ENCODE measurements at places on chromosomes 13 and 19. TPM values are rescaled to one million over a fixed set of nuclear protein-coding genes. Genes with fewer than 3 reads are reported as not detected.

Gene KCNRG
- total RNA-seq, result 1.4 TPM

Gene CCDC194
- total RNA-seq, result not detected

Gene NAPSA
- not detected for total RNA-seq

Gene UPK1A
- total RNA-seq, result not detected

Gene ZNF813
- 4.4 TPM for total RNA-seq

Gene ZNF415
- 8.7 TPM for total RNA-seq

Gene SIAH3
- total RNA-seq, result 0.12 TPM

Gene TMC4
- total RNA-seq, result not detected

Gene CD209
- not detected for total RNA-seq

Gene PSG3
- total RNA-seq, result not detected

Gene DIRAS1
- total RNA-seq, result 1.5 TPM

Gene ADGRE1
- 15.8 TPM for total RNA-seq

Gene ZNF677
- total RNA-seq, result 19.4 TPM

Gene GZMM
- total RNA-seq, result 5.5 TPM
